ENCODE measurements at places on chromosomes 2 and 18. TPM values are rescaled to one million over a fixed set of nuclear protein-coding genes. Genes with fewer than 3 reads are reported as not detected.

- peaks cover 10% of the 10 kb centered on the region for H3K4me1 ChIP-seq
- H3K4me3 ChIP-seq, result no peak overlapping the region
- H3K27ac ChIP-seq, result no peak overlapping the region
- no peaks in the 10 kb centered on the region for H3K27me3 ChIP-seq
- no peak for DNase-seq
- H3K36me3 ChIP-seq, result no peaks in the 10 kb centered on the region
Measured at GRCh38 chr18:6722690-6723089, 6.8 kb upstream of the ARHGAP28 start.

DNA sequence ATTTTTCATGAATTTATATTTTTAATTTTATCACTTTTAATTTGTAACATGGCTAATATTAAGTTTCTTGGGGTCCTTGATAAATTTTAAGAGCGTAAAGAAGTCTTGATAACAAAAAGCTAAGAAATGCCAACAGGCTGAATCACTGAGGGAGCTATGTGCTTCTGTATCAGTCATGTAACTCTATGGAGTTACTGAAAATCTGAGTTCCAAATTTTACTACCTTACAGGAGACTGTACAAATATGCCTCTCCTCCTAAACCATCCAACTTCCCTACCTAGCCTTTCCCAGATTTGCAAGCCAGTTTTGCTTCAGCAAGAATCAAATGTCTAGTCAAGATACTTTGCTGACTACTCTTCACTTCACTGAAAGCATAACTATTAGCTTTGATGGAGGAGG lies 35.7 kb downstream of the FEZ2 start:
- no peak overlapping the region for H3K4me3 ChIP-seq
- no peak for DNase-seq
- no peaks in the 10 kb centered on the region for H3K27me3 ChIP-seq
- H3K4me1 ChIP-seq, result no peaks in the 10 kb centered on the region
- H3K27ac ChIP-seq, result no peak overlapping the region

DNA sequence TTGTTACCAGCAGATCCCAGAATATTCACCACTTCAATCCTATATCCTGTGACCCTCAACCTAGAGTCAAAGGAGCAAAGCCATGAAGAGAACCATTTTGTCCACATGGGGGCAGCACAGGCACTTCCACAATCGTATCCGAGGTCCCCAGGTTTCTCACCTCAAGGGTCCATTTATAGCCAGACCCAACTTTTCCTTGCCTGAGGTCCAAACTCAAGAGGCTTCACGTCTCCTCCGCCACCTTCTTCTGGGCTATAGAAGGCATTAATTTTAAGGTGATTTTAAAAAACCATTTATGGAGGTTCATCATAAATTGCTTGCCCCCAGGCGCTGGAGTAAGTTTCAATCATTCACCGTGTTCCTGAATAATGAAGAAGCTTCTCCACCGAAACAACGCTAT lies 111.6 kb upstream of the NABP1 start:
- H3K4me3 ChIP-seq, result no peak overlapping the region
- DNase-seq, result peak; percentile 82

GRCh38 chr2:116952254-116952653 lies 862.2 kb upstream of the DDX18 start:
- no peaks in the 10 kb centered on the region for H3K4me1 ChIP-seq
- H3K36me3 ChIP-seq, result no peaks in the 10 kb centered on the region
- DNase-seq, result peak; percentile 42
- no peak overlapping the region for H3K27ac ChIP-seq
- no peak overlapping the region for H3K4me3 ChIP-seq

DNA sequence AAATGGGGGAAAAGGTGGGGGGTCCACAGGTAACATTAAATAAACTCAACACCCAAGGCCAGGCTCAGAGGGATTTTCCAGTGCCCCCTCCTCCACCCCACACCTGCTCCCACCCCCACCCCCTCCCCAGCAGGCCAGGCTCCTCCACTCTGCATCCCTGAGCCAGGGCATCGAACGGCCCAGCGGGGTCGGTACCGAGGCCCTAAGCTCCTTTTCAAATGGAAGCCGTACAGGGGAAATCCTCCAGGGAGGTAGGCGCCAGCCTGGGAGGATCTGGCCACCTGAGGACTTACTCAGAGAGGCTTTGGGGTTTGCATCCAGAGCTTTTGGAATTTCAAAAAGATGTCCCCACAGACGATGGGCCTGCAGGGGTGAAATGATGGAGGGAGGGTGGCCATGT lies 46.5 kb downstream of the ZFP36L2 start:
- peak; percentile 52 for DNase-seq
- no peak overlapping the region for H3K27ac ChIP-seq
- no peak overlapping the region for H3K4me3 ChIP-seq
- H3K4me1 ChIP-seq, result peaks cover 24% of the 10 kb centered on the region
- no peaks in the 10 kb centered on the region for H3K27me3 ChIP-seq
- no peaks in the 10 kb centered on the region for H3K36me3 ChIP-seq

DNA sequence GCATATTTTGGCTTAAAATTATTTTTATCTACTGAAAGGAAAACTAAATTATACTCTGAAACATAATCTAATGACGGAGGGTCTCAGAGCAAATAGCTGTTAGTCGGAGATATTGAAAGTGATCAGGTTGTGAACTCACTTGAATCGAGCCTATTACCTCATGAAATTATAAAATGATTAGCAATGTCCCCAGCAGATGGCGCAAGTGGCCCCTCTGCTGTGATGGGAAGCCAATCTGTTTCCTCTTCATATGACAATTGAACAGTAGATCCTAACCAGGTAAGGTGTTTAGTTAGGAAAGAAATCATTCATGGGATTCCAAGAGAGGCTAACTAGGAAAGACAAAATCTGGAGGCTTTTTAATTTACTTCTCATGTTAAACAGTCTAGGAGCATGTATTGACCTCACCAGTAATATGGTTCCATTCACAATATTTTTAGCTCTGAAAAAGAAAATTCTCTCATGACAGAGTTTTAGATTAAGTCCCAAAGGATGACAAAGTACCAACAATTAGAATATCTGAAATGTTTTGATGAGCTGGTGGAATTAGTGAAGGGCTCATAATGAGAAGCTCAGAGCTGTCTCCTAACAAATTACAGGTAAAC lies 29.9 kb upstream of the MPPE1 start:
- H3K4me3 ChIP-seq, result no peak overlapping the region
- peak; percentile 74 for DNase-seq
- H3K4me1 ChIP-seq, result no peaks in the 10 kb centered on the region
- no peaks in the 10 kb centered on the region for H3K27me3 ChIP-seq
- H3K27ac ChIP-seq, result no peak overlapping the region

DNA sequence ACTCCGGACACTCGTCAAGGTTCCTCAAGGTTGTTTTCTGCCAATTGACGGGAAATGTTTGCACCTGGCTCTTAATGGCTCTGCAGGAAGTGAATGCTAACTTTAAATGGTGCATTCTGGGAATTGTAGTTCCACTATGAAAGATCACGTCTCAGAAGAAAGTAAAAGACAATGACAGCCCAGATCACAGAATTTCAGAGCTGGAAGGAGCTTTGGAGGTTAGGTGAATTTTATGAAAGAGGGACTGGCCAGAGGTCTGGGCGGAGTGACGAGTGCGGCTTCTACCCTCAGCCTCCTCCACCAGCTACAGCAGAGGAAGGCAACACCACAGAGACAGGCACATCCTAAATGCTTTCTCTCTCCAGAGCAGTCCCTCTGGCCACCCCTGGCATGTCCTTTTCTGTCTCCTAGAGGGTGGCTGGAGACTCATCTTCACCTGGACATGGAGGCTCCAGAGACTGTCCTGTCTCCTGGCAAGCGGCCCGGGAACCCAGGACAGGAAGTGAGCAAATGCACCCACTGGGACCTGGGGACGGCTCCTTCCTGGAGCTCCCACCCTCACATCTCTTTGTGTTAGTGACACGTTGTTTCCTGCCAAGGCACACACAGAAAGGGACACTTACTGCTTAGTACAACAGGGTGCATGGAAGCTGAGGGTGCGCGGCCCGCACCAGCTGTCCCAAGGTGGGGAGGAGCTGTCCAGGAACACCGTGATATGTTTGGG lies 19.4 kb downstream of the THAP4 start:
- H3K36me3 ChIP-seq, result no peaks in the 10 kb centered on the region
- peak; percentile 30 for DNase-seq
- H3K27ac ChIP-seq, result no peak overlapping the region
- H3K4me1 ChIP-seq, result peaks cover 13% of the 10 kb centered on the region
- H3K27me3 ChIP-seq, result no peaks in the 10 kb centered on the region

- no peak for DNase-seq
- no peak overlapping the region for H3K4me3 ChIP-seq
- H3K36me3 ChIP-seq, result no peaks in the 10 kb centered on the region
- H3K4me1 ChIP-seq, result peaks cover 29% of the 10 kb centered on the region
Measured at GRCh38 chr2:42909966-42910365, 117.6 kb upstream of the HAAO start.

GRCh38 chr2:201234663-201235135 lies 25.6 kb upstream of the CASP8 start:
- H3K4me3 ChIP-seq, result no peak overlapping the region
- H3K4me1 ChIP-seq, result no peaks in the 10 kb centered on the region
- DNase-seq, result no peak
- H3K27me3 ChIP-seq, result peaks cover 4% of the 10 kb centered on the region

DNA sequence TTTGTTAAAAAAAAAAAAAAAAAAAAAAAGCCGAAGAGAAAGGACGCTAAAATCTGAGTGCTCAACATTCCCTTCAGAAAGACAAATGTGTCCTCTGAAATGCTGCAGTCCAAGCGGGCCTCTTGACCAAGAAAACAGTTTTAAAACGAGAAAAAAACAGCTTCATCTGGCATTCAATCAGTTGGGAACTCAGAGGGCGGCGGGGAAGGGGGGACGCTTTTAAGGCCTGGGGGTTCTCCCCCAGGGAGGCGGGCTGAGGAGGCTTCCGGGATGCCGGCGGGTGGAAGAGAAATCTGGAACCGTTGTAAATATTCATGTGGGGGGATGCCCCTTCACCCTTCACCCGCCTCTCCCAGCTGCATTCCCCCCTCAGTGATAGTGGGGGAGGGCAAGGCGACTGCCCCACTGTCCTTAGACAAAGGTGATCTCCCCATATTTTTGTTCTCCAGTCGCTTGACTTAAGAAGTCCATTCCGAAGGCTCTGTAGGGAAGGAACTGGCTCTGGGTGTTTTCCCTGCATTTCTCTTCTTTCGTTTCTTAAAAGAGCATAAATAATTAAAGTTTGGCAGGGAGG lies 3.3 kb upstream of the HOXD11 start:
- H3K36me3 ChIP-seq, result no peaks in the 10 kb centered on the region
- H3K27ac ChIP-seq, result no peak overlapping the region
- H3K4me1 ChIP-seq, result no peaks in the 10 kb centered on the region
- no peak overlapping the region for H3K4me3 ChIP-seq
- DNase-seq, result no peak
- peaks cover 100% of the 10 kb centered on the region for H3K27me3 ChIP-seq

- H3K27me3 ChIP-seq, result no peaks in the 10 kb centered on the region
- no peak overlapping the region for H3K4me3 ChIP-seq
- DNase-seq, result no peak
- H3K27ac ChIP-seq, result no peak overlapping the region
- no peaks in the 10 kb centered on the region for H3K36me3 ChIP-seq
- H3K4me1 ChIP-seq, result peaks cover 32% of the 10 kb centered on the region
Measured at GRCh38 chr2:167861574-167862193, 385.7 kb downstream of the STK39 start.

DNA sequence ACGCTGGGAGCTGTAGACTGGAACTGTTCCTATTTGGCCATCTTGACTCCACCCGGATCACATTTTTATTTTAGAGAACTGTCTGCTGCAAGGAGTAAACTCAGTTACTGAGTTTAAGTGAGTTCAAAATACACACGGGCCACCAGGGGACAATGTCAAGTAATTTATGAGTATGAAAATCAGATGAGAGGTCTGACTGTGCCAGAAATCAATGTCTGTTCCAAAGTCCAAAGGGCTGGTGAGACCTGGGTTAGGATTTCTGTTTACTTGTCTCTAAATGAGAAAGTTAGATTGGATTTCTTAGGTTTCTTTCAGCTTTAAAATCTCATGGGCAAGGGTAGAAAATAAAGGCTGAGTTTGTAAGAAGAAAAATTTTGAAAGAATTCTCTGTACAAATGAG lies 465.8 kb upstream of the MEIS1 start:
- no peaks in the 10 kb centered on the region for H3K36me3 ChIP-seq
- H3K27ac ChIP-seq, result no peak overlapping the region
- no peak for DNase-seq
- no peaks in the 10 kb centered on the region for H3K4me1 ChIP-seq
- H3K27me3 ChIP-seq, result no peaks in the 10 kb centered on the region

- no peaks in the 10 kb centered on the region for H3K36me3 ChIP-seq
- no peaks in the 10 kb centered on the region for H3K27me3 ChIP-seq
- no peak for DNase-seq
- no peak overlapping the region for H3K4me3 ChIP-seq
Measured at GRCh38 chr18:69948919-69949537, 1.4 kb upstream of the CD226 start.

GRCh38 chr2:179260224-179260623 lies 4.4 kb downstream of the SESTD1 start:
- H3K36me3 ChIP-seq, result no peaks in the 10 kb centered on the region
- peaks cover 14% of the 10 kb centered on the region for H3K4me1 ChIP-seq
- H3K27me3 ChIP-seq, result no peaks in the 10 kb centered on the region

GRCh38 chr2:9085353-9085752 lies 81.9 kb upstream of the MBOAT2 start:
- no peaks in the 10 kb centered on the region for H3K36me3 ChIP-seq
- no peak overlapping the region for H3K4me3 ChIP-seq
- H3K4me1 ChIP-seq, result peaks cover 8% of the 10 kb centered on the region
- H3K27me3 ChIP-seq, result no peaks in the 10 kb centered on the region

- no peak overlapping the region for H3K4me3 ChIP-seq
- H3K36me3 ChIP-seq, result no peaks in the 10 kb centered on the region
- no peaks in the 10 kb centered on the region for H3K27me3 ChIP-seq
- no peaks in the 10 kb centered on the region for H3K4me1 ChIP-seq
- no peak overlapping the region for H3K27ac ChIP-seq
Measured at GRCh38 chr2:24313744-24314632, 46.3 kb downstream of the ITSN2 start.

GRCh38 chr18:10252494-10252893 lies 201.9 kb upstream of the APCDD1 start:
- H3K36me3 ChIP-seq, result no peaks in the 10 kb centered on the region
- DNase-seq, result no peak
- H3K27me3 ChIP-seq, result no peaks in the 10 kb centered on the region
- no peak overlapping the region for H3K4me3 ChIP-seq
- H3K4me1 ChIP-seq, result no peaks in the 10 kb centered on the region
- no peak overlapping the region for H3K27ac ChIP-seq

GRCh38 chr18:2655178-2655953 lies at the start of gene SMCHD1:
TSS of gene SMCHD1 (plus strand) at chr18:2655726. CDS start at chr18:2656076, 350 bp downstream.
- no peaks in the 10 kb centered on the region for H3K36me3 ChIP-seq
- peaks cover 5% of the 10 kb centered on the region for H3K4me1 ChIP-seq
- peak within 1 kb of the TSS; percentile 74 for H3K4me3 ChIP-seq
- H3K27me3 ChIP-seq, result peaks cover 26% of the 10 kb centered on the region
- DNase-seq, result peak; percentile 91

- no peaks in the 10 kb centered on the region for H3K27me3 ChIP-seq
- no peak for DNase-seq
- H3K36me3 ChIP-seq, result no peaks in the 10 kb centered on the region
Measured at GRCh38 chr18:73503326-73503725, 635.5 kb upstream of the NETO1 start.

PSMA8 gene
- total RNA-seq, result not detected

RAB12 gene
- total RNA-seq, result 41.4 TPM

B4GALT6 gene
- total RNA-seq, result 11.2 TPM

GPR45 gene
- total RNA-seq, result not detected

CFAP65 gene
- total RNA-seq, result 0.22 TPM

HOXD1 gene
- not detected for total RNA-seq

FBXO48 gene
- total RNA-seq, result 2.9 TPM

PROM2 gene
- 0.95 TPM for total RNA-seq

LAMA3 gene
- total RNA-seq, result 0.47 TPM

MAPRE2 gene
- 34.6 TPM for total RNA-seq

SPATS2L gene
- total RNA-seq, result 29.1 TPM

IGFBP2 gene
- 371 TPM for total RNA-seq

UNC80 gene
- 0.93 TPM for total RNA-seq

GULP1 gene
- 96.6 TPM for total RNA-seq
